ENCODE measurements at places on chromosomes 2 and 18.

DNA sequence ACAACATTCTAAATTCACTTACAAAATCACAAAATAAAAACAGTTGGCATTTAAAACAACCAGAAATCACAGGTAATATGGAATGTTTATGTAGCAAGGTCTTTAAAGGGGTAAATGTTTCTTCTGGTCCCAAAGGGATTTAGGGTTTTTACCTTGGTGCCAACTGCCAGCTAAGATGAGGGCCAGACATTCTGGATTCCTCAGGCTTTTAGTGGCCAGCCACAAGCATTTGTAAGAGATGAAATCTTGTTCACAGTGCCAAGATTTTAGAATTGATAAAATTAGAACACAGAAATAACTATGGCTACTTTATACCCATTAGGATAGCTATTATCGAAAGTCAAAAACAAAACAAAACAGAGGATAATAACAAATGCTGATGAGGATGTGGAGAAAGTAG lies 60.4 kb upstream of the CDKL4 start:
- DNase-seq, result no peak

DNA sequence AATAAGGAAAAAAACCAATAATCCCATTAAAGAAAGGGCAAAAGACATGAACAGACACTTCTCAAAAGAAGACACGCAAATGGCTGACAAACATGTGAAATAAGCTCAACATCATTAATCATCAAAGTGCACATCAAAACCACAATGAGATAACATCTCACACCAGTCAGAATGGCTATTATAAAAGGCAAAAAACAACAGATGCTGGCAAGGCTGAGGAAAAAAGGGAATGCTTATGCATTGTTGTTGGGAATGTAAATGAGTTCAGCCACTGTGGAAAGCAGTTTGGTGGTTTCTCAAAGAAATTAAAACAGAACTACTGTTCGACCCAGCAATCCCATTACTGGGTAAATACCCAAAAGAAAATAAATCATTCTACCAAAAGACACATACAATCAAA lies 285.6 kb downstream of the NR4A2 start:
- no peak for DNase-seq

DNA sequence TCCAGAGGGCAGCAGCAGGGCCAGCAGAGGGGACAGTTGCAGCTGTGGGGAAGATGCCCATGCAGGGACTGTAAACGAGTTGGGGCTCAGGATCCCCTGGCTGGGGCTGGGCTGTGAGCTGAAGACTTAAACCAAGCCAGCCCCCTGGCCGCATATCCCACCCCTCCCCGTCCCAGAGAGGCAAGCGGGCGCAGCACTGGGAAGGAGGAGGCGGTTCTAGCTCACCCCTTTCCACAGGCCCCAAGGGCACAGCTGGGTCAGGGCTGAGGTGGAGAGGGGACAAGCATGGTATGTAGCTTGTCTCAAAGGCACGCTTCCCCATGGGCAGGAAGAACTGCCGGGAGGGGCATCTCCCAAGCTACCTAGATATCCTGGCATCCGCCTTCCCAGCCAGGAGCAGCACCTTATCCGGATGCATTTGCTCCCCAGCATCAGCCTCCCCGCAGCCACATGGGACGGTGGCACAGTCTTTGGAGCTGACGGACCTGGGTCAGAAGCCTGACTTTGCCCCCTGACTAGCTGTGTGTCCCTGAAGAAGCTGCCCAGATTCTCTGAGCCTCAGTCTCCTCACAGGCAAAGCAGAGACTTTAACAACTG lies 75.9 kb downstream of the TFCP2L1 start:
- DNase-seq, result no peak

DNA sequence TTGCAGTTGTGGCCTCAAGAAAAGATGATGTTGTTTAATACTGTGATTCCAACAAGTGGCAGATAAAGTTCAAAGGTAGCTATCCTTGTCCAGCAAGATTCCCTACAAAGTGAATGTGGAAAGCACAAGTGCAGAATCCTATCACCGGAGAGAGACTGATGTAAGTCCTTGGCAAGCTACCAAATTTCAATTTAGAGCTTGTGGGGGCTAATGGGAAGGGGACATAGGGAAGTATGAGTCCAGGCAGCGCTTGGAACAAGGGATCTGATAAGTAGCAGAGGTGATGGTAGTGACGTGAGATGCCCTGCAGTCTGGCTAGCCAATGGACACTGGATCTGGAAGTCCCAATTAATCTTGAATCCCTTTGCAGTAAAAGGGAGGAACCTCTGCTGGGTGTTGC lies 165.2 kb upstream of the DTNA start:
- no peak for DNase-seq
